ENCODE measurements at places on chromosomes 2 and 18.

GRCh38 chr2:11896386-11896785 lies 150.0 kb downstream of the LPIN1 start:
- no peak for DNase-seq

DNA sequence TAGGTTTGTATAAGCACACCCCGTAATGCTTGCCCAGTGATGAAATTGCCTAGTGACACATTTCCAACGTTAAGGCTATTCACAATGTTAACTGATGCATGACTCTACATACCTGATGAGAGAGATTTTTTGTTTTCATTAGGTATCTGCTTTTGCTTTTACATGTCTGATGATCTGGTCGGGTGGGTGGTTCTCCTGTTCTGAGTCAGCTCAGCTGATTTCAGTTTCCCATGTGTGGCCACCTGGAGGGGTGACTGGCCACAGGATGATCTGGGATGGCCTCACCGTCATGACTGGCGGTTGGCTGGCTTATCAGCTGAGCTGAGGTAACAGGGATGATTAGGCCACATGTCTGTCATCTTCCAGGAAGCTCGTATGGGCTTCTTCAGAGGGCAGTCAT lies 33.8 kb upstream of the ACYP2 start:
- DNase-seq, result peak; percentile 28

- DNase-seq, result no peak
These were observed 31.3 kb downstream of the LANCL1 start for GRCh38 chr2:210445116-210445707.

DNA sequence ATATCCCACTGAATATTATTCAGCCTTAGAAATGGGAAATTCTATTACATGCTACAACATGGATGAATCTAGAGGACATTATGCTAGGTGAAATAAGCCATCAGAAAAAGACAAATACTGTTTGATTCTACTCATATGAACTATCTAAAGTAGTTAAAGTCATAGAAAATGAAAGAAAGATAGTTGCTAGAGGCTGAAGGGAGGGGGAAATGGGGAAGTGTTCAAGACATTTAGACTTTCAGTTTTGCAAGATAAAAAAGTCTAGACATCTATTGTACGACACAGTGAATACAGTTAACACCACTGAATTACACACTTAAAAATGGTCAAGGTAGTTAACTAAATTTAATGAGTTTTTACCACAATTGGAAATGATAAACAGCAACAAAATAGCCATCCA lies 835.9 kb upstream of the CHAC2 start:
- DNase-seq, result no peak

DNA sequence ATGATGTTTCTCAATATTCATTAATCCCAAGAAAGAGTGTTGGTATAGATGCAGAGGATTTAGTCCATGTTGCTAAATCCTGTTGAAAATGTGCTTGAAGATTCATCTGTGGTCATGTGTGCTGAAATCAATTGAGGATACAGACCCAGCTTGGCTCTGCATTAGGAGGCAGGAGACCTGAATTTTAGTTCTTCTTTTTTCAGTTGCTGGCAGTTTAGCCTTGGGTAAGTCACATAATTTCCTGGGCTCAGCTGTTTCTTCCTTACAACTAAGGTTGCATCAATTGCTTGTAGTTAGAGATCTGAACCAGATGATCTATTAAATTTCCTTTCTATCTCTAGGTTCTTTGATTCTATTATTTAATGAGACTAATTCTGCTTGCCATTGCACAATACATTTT lies 54.4 kb downstream of the SETBP1 start:
- DNase-seq, result no peak

DNA sequence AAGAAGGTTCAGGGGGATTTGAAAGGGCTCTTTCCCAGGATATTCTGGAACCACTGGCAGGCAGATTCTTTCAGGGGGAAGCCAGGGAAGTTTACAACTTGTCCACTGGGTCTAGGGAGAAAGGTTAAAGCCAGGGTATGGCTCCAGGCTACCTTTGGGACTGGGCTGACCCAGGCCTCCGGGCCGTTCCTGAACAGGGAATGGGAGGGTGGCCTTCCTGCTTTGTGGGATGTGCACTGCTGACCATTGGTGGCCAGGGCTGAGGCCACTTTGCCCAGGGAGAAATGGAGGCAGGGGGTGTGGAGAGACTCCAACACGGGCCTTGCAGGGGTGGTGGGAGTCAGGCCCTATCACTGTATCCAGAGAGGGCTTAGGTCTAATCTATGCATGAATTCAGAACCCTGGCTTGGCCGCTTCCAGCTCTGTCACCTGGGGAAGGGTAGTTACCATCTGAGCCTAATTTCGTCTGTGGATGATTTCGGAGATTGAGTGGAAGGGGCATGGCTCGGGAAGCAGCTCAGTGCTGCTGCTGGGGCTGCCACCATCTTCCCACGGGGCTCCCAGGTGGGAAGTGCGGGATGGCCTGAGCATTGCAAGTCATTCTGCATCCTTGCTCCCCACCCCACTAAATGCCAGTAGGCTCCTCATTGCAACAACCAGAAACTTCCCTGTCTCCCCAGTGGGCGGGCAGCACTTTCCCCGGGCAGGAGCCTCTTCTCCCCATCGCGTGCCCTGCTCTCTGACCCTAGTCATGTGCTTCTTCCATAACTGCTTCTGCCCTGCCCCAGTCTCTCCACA lies 57.1 kb upstream of the OTOF start:
- no peak for DNase-seq

DNA sequence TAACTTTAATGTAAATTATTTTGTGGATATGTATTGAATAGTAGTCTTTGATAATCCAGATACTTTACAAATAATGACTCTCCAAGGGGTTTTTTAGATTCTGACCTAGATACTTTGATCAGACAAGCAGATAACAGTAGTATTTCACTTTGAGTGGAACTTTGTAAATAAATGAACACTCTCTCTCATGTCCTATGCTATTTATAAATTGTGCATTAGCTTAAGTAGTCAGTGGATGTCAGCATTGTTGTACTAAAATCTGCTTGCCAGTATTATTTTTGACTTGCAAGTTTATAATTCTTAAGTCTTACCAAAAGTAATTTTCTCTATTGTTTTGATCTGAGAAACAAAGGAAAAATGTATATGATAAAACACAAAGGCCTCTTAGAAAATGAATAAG lies 1113.1 kb upstream of the NRXN1 start:
- no peak for DNase-seq

- no peak for DNase-seq
These were observed 795.1 kb upstream of the HS6ST1 start for GRCh38 chr2:129113776-129114175.

GRCh38 chr2:176582990-176583481 lies 313.8 kb downstream of the MTX2 start:
- no peak for DNase-seq

GRCh38 chr2:211093743-211094303 lies 537.4 kb downstream of the CPS1 start:
- no peak for DNase-seq

DNA sequence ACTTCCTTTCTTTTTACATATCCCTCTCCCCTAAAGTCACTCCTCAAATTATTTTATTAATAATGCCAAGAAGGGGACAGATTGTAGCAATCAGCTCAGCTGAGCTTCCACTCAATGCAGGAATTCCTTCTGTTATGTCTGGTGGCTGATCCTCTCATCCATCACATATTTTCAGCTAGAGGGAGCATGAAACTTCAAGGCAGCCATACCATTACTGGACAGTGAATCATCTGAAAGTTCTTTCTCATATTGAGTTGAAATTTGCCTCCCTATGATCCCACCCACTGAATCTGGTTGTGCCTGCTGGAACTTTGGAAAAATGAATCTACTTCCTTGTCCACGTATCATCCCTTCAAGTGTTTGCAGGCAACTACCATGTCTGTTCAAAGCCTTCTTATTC lies 11.2 kb downstream of the ZNF385B start:
- DNase-seq, result no peak

DNA sequence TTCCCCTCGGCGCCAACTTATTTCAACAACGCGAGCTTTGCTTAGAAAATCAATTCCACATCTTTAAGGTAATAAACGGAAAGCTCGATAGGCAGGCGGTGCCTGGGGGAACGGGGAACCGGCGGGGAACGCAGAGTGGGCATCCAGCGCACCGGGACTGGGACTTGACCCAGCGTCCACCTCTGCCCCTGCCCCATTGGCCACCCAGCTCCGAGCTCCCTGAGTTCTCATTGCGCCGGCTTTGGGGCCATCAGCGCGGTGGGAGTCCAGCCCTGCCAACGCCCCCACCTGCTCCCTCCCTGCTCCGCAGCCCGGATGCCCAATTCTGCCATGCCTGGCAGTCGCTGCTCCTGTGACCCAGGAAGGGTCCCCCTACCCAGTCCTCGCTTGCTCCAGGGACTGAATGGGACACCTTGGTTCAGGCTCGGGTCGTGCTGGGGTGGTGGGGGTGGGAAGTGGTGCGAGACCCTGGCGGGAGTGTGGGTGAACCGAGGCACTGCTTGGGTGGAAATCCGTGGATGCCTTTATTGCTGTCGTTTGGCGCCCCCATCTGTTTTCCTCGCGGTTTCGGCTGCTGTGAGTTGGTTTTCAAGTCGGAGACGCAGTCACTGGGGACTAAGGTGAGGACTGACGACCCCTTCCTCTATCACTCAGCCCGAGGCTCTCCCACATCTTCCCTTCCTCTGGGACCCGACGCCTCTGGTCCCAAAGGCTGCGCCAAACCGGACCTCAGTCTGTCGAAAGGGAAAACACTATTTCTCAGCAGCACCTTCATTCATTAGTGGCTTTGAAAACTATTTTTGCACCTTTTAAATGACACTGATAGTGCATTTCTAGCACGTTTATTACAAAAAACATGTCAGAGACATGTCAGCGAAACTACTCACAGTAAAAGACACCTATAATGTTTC lies 2.4 kb upstream of the EVX2 start:
- no peak for DNase-seq

DNA sequence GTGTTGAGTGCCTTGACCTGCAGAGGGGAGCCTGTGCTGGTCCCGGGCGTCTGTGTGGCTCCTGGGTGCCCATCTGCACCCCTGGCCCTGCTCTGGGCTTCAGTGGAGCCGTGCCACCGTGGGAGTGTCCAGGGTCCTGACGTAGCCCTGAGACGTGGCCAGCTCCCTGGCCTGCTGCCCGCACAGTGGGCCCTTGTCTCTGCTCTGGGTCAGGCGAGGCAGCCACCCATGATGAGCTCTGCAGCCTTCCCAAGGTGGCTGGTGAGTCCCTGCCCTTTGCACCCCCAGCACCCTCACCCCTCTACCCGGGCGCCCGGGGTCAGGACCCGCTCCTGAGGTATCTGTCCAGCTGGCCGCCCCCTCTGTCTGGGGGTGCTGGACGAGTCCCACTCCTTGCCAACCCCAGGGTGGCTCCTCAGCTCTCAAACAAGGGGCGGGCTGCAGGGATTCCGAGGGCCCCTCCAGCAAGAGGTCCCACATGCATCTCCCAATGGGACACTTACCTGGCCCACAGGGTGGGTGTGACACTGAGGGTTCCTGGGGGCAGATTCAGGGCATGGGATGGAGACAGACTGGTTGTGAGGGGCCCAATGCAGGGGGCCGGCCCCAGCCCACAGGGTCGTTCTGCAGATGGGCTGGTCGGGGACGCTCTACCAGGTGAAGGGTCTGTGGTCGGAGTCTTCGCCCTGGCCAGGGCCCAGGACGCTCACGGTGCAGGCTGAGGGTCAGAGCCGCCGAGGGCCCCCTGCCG lies 2.4 kb downstream of the NEU4 start:
- peak; percentile 22 for DNase-seq

DNA sequence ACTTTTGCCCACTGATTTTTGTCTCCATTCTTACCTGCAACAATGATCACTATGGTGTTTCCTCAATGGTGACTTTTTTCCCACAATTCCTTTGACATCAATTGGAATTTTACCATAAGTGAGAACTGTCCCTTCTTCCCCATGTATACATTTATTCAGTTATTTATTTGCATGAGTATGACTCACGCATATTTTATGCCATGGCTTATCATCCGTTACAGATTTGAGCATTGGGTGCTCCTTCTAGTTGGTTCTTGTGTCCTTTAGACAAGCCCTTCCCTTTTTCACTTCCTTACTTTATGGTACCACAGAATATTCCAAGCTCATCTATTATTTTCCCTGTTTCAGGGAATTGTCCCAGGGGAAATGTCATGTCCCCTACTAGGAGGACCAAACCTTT lies 7.6 kb downstream of the COX5B start:
- DNase-seq, result no peak

- DNase-seq, result no peak
These were observed 250.7 kb upstream of the LINC00305 start for GRCh38 chr18:64399566-64399965.

DNA sequence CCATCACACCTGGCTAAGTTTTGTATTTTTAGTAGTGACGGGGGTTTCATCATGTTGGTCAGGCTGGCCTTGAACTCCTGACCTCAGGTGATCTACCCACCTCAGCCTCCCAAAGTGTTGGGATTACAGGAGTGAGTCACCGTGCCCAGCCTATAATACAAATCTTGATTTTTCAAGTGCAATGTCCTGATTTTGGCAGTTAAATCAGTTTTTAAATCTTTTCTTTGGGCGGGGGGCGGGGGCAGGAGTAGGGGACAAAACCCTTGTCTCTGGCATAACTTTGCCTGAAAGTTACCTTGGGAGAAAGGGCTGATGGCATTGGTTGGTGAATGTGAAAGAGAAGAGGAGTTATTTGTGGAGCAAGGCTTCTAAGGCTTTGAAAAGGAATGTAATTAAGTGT lies 12.3 kb downstream of the GALNT1 start:
- no peak for DNase-seq

DNA sequence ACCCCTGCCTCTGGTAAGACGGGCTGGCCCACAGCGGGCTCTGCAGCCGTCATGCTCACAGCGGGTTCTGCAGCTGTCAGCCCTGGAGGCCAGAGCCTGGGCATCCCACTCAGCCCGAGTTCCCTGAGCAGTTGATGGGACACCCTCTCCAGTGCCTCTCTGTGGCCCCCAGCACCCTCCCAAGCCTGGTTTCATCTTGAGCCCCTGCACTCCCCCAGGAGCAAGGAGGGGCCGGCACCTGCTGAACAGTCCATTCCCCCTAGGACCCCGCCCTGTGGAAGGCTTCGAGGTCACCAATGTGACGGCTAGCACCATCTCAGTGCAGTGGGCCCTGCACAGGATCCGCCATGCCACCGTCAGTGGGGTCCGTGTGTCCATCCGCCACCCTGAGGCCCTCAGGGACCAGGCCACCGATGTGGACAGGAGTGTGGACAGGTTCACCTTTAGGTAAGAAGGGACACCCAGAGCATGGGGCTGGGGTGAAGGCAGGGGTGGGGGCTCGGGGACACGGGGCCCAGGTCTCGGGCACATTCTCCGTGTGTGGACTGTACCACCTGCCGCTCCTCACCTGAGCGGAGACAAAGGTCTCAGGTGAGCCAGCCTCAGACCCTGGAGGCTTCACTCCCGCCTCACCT lies 34.5 kb downstream of the MTERF4 start:
- DNase-seq, result no peak

- DNase-seq, result no peak
These were observed 35.8 kb downstream of the MFSD6 start for GRCh38 chr2:190443778-190444481.

- peak; percentile 65 for DNase-seq
These were observed at the start of gene EFHD1 for GRCh38 chr2:232633413-232634205. Gene EFHD1 (plus strand): TSS chr2:232633604. CDS start chr2:232633705, 101 bp downstream.

All from GM12891 (cell line).